B cell (primary cell): ENCODE measurements at places on chromosomes 12 and 14. TPM values are rescaled to one million over a fixed set of nuclear protein-coding genes. Genes with fewer than 3 reads are reported as not detected.

The CMA1 gene
- total RNA-seq: not detected in 2 replicates

GRCh38 chr12:85182699-85183098 is 97.3 kb upstream of the ALX1 start:
- no peak overlapping the region for H3K4me3 ChIP-seq
- H3K27ac ChIP-seq: no peak overlapping the region
- DNase-seq: no peak
- no peaks in the 10 kb centered on the region for H3K36me3 ChIP-seq
- no peaks in the 10 kb centered on the region for H3K4me1 ChIP-seq

GRCh38 chr12:2282318-2282717 is 229.5 kb downstream of the CACNA1C start:
- no peaks in the 10 kb centered on the region for H3K27me3 ChIP-seq
- H3K4me3 ChIP-seq: no peak overlapping the region
- DNase-seq: no peak
- no peaks in the 10 kb centered on the region for H3K36me3 ChIP-seq

GRCh38 chr14:31752867-31753661 is 191.9 kb downstream of the NUBPL start:
- no peak overlapping the region for H3K4me3 ChIP-seq
- DNase-seq: no peak
- no peaks in the 10 kb centered on the region for H3K4me1 ChIP-seq
- no peaks in the 10 kb centered on the region for H3K27me3 ChIP-seq

GRCh38 chr12:81949841-81950308 is 190.7 kb upstream of the PPFIA2 start:
- DNase-seq: no peak
- H3K4me1 ChIP-seq: no peaks in the 10 kb centered on the region
